ENCODE measurements at places on chromosomes 6 and 20.

- DNase-seq, result no peak
Measured at GRCh38 chr6:118770112-118770788, 118.9 kb upstream of the CEP85L start.

DNA sequence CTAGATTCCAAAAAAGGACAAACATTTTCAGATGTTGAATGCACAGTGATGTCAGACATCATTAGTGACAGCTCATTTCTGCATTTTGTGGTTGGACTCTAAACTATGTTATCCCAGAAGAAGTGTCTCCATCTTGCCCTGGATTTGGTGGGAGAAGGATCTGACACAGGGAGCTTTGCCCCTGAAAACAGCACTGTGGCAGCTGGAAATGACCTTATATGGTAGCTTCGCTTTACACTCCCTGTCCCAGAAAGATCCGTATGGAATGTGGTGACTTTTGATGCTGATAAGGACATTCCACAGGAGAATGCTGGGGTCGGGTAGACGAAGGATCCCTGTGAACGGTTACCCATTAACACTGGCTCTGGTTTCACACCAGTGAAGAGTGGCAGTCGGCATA is 87.2 kb upstream of the EDN1 start:
- no peak for DNase-seq

DNA sequence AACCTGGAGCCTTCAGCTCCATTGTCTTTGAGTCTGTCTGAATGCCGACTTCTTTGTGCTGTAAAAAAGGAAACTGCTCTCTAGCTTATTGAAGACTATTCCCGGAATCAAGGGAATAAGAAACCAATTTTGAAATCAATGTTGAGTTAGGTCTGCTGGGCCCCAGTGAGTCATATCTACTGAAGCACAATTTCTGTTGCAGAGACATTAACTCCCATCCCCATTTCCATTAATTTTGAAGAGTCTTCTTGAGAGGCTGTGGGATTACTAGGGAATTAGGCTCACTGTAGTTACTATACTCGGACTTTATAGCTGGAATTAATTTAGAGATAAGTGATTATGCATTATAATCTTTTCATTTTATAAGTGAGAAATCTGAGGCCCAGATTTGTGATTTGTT is 116.7 kb downstream of the SLC35F1 start:
- DNase-seq, result no peak

GRCh38 chr6:26195376-26195923 is 108.2 kb downstream of the HFE start:
- peak; percentile 95 for DNase-seq

DNA sequence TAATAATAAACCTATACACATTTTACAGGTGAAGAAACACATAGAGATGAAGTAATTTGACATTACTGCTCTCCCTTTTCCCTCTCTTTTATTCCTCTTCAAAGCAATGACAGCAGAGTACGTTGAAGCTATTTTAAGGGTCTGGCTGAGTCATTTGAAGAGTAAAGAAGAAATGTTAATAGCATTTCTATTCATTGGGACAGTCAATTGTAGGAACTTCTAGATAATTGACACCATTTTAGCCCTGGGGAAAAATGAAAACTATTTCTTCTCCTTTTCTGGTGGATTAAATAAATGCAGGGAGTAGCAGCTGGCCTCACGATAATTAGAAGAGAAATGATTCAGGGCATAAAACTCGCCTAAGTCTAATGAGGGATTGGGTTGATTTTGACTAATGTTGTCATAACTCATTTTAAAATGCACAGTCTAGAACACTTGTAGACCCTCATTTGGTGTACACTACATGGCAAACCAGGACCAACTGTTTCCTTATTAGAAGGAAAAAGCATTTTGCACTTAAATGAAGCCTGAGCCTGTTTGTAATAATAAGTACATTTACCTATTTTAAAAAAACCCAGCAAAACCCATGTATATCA is 48.1 kb downstream of the RIPOR2 start:
- DNase-seq, result no peak

- no peak for DNase-seq
Measured at GRCh38 chr20:49303065-49303552, 25.3 kb upstream of the ZNFX1 start.

DNA sequence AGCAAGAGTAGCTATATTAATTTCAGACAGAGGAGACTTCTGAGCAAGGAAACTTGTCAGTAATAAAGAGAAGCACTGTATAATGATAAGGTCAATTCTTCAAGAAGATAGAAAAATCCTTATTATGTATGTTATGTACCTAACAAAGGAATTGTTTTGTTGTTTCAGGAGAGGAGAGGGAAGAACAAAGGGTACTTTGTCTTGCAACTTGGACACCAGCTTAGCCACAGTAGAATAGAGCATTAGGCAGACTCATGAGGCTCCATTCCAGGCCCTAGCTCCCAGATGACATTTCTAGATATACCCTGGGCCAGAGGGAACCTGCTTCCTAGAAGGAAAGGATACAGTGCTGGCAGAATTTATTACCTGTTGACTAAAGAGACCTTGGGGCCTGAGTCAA is 6.5 kb upstream of the NUS1 start:
- DNase-seq, result peak; percentile 51

- DNase-seq, result no peak
Measured at GRCh38 chr6:35487658-35488516, 9.0 kb downstream of the TEAD3 start.

DNA sequence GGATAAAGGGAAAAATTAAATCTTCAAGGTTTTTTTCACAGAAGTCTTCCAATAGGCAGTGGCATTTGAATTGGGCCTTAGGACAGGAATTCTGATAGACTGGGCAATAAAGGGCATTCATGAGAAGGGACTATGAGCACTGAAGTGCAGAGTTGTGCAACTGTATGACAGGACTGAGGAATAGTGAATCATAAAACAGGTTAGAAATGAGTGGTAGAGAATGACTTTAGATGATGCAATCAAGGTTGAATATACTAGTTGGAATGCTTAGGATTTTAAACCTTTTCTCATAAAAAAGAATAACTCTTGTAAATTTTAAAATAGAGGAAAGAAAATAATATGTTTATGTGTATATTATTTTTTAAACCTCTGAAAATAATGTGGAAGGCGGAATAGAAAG is 944.7 kb downstream of the PHF3 start:
- DNase-seq, result no peak

DNA sequence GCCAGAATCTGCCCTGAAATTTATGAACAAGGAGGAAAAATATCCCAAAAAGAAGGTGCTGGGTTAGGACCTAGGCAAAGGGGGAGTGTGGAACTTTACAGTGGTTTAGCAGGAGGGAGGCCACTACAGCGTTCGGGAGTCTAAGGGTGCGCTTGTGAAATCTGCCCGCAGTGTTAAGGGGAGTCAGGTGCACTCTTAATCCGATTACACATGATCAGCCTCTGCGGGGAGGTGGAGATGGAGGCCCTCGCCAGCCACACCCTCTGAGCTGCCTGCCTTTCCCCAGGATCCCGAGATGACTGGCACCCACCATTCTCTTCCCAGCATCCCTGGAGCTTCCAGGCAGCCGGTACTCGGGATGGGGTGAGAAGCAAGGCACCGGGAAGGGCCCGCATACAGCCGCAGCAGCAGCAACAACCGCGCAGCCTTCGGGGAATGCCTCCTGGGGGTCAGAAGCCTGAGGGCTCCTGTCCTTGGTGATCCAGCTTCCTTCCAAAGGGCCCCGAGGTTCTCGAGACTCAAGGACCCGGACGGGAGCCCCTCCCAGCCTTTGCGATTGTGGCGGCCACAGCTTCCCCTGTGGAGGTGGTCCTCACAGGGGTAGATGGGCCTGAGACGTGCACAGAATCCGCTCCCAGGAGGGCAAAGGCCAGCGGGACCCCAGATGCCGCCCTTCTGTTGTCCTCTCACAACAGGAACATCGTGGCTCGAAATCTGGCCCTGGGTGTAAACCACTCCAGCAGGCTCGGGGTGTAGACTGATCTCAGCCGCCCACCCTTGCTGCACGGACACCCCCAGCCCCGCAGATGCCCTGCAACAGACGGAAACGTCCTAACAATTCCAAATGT is 57.3 kb upstream of the CST7 start:
- DNase-seq, result no peak

GRCh38 chr6:154236646-154237301 is 119.8 kb downstream of the IPCEF1 start:
- DNase-seq, result no peak

DNA sequence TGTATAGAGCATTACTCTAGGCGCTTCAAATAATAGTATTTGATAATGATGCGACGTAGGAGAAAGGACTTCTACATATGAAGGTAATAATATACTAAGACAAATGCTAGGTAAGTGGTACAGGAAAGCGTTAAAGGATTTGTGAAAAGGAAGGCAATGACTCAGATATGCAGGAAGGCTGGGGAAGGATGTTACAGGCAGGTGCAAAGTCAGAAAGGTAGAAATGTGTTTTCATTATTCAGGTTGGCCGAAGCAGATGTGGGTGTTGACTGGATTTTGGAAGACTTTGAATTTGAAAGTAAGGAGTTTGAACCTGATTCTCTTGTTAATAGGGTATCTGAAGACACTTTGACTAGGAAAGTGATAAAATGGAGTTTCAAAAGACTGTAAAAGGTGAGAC is 51.0 kb downstream of the STK4 start:
- DNase-seq, result no peak

DNA sequence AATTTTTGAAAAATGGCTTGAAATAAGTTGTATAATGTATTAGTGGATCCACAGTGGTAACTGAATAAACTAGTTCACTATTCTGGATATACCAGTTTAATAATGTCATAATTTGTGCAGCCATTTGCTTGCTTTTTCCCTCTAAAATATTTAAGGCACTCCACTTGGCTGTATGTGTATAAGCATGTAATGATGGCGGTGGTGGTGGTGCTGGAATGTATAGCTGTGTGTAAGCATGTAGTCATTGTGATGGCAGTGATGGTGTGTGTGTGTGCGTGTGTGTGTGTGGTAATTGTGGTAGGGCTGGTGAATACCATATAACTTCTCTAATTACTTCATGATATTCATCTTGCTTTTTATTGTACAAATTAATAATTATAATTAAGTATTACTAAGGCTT is 89.2 kb upstream of the HIVEP1 start:
- no peak for DNase-seq

- DNase-seq, result no peak
Measured at GRCh38 chr20:36203861-36204260, 32.4 kb upstream of the AAR2 start.

- DNase-seq, result peak; percentile 3
Measured at GRCh38 chr6:89489078-89489477, 56.1 kb downstream of the ANKRD6 start.

DNA sequence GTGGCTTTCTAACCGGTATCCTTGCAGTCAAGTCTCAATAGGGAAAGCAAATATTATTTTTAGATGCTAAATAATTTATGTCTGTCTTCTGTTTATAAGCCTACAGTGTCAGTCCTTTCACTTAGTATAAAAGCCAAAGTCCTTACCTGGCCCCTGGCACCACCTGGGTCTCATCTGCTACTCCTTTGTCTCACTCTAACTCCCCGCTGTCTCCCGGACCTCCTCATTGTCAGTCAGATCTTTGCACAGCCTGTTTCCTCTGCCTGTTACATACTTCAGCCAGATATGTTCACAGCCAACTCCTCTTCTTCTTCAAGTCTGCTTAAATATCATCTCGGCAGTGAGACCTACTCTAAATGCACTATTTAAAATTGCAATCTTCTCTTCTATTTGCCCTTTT is 84.2 kb downstream of the THEMIS start:
- no peak for DNase-seq

DNA sequence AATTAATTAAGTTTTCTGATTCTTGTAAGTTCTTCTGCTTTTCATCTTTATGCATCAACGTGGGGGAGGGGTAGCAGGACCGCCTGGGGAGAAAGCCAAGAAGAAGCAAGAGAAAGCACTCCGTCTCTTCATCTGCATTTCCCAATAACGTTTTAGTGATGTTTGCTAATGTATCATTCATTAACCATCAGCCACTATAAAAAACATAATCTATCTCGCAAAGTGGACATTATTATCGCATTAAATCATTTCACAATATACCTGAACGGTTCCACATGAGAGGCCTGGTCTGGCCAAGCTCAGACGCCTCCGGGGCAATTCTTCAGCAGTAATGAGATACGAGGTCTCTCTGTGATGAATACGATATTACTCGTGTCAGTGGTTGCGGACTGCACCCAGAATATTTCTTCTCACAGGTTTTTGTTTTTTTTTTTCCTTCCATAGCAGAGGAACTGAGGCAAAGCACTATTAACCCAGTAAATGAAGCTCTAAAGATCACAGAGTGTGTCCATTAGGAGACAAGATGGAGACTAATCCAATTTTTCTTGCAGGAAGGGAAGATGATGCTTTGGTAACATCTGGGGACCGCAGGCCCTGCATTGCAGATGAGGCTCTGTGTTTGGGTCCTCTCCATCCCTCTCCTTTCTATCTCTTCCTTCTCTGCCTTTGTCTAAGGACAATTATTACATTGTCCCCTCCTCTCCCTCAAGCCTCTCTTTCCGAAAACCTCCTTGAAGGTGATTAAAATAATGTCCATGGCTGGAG is 156.1 kb downstream of the SLC35B3 start:
- no peak for DNase-seq

GRCh38 chr20:46058599-46059281 is 29.7 kb downstream of the SLC12A5 start:
- no peak for DNase-seq

DNA sequence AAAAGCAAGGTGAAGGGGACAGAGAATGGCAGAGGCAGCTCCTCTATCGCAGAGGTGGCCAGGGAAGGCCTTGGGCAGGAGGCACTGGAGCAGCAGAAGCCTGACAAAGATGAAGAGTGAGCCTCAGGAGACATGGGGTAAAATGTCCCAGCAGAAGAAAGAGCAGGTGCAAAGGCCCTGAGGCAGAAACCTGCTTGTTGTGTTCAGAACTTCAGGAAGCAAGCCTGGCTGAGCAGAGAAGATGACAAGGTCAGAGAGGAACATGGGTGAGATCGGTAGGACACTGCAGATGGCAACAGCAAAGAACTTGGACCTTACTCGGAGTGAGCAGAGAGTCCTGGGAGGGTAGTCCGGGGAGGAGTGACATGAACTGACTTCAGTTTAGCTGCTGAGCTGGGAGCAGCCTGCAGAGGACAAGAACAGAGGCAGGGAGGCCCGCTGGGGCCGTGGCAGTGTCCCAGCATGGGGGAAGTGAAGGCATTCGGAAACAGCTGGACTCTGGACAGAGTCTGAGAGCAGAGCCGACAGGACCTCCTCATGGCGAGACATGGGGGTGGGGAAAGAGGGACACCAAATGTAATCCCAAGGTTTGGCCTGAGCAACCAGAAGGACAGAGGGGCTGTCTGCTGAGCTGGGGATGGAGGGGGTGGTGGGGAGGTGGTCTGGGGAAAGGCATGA is 106.3 kb downstream of the PREX1 start:
- no peak for DNase-seq

GRCh38 chr6:89264296-89264695 is 47.1 kb upstream of the GABRR1 start:
- no peak for DNase-seq

All from globus pallidus (tissue), 1 donor.